ENCODE measurements at places on chromosomes 5 and 9.

DNA sequence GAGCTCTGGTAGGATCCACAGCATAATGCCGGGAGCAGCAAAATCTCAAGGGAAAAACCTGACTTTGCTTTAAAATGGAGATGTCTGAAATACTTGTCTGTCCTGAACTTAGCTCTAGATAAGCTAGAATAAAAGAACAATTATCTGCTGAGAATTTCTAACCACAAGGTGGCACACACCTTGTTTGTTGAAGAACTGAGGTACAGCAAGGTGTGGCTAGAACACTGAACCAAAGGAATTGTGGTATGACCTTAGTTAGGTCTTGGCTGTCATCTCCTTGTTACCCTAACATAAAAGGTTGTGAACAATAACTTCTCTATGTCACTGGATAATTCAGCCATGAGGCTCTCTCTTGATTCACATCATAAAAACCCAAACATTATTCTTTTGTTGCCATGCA lies 72.3 kb upstream of the ANXA1 start:
- no peak for DNase-seq

GRCh38 chr5:146816775-146817387 lies 61.7 kb downstream of the PPP2R2B start:
- no peak for DNase-seq

DNA sequence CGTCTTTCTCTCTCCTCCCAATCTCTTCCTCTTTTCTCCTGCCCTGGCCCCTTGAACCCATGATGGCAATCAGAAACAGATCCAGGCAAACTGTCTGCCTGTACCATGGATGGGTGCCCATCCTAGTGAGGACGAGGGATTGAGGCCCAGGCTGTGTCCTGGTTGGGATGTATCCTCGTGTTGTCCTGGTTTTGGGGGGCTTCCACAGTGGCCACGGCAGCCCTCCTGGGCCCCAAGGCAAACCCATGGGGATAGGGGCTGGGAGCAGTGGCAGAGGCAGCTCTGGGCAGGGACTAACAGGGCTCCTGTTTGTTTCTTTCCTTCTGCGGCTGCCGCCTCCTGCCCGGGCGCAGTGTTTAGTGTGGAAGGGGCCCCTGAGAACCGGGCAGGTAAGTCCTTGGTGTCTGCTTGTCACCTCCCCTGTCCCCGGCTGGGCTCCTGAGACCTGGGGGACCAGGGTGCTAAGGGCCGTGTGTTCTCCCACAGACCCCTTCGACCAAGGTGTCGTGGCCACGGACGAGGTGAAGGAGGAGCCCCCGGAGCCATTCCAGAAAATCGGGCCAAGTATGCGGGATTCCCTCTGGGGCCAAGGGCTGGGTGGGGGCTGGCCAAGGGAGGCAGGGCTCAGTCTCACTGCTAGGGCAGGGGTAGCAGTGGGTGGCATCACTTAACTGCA lies 70.0 kb downstream of the AMBP start:
- DNase-seq = no peak

GRCh38 chr9:98640394-98640793 lies 68.3 kb downstream of the GABBR2 start:
- DNase-seq = no peak

DNA sequence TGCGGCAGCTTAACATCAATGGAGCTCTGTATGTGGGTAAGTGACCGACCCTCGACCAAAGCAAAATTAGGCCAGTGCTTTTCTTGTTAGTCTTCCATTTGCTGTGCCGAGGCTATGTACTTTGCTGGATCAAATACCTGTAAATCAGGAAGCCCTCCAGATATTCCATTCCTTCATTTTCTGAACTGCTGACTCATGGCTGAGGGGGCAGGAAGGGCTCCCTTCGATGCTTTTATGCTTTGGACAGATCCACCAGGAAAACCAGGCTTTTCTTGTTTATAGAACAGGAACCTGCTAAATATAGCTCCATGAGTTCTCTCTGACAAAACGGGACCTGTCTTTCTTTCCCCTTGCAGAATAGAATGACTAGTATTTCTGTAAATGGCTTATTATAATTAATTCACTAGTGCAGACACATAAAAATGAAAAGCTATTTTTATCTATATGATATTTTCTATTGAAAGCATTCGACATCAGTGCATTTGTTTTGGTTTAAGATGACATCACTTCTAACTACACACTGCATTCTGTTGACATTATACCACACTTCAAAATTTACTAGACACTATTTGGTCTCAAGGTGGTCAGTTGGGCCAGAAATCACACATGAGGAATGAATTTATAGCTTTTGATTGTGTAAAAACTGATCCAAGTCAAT lies 93.3 kb downstream of the LIFR start:
- no peak for DNase-seq

DNA sequence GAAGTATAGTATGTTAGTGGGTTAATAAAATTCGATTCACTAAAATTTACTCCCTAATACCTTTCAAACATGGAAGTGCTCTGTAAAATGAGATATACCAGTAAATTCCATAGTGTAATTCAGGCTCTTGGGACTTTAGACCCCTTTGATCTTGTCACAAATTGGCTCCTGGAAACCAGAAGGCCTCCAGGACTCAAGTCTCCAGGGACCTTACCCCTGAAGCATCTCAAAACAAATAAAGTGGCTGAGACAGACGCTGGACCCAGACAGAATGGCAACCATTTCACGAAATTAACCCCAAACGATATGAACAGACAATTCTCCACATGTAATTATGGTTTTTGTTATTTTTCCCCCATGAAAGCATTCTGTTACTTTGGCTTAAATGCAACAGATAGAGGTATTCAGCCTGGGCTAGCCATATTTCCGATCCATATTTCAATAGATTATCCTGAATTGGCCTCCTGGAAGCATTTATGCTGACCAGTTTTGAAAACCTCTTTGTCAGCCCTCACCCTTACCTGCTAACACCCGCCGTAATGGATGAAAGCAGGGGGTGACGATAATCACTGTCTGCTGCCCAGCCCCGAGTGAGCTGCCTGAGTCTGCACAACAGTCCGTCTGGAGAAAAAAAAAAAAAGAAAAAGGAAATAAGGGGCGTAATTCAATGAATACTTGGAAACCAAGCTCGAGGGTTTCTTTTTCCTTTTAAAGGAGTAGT lies 34.1 kb upstream of the EFNA5 start:
- DNase-seq = no peak

DNA sequence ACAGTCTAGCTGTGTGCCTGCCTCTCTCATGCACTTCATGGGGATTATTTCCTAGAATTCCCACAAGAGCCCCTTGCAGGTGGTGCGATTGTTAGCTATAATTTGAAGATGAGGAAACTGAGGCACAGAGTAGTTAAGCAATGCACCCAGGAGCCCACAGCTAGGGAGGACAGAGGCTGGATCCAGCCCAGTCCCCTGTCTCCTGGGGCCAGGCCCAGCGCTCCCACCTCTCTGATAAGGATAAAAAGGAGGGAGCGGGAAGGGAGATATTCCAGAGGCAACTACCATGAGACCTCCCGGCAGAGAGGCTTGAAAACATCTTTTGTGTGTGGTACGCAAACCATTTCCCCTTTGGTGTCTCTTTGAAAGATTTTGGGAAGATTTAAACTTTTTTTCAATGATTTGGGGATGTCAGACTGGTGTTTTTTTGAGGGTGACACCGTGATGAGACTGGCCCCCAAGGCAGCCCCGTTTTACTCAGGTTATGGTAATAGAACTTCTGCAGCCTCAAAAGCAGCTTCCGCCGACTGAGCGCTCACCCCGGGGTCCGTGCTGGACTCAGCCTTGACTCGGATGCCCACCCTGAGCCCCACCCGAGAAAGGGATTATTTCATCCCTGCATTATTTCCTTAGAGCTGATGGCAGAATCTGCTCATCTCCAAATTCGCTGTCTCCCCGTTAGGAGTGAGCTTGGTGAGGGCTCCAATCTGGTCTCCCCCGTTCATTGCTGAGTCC lies 144.7 kb upstream of the IER5L start:
- DNase-seq = no peak

DNA sequence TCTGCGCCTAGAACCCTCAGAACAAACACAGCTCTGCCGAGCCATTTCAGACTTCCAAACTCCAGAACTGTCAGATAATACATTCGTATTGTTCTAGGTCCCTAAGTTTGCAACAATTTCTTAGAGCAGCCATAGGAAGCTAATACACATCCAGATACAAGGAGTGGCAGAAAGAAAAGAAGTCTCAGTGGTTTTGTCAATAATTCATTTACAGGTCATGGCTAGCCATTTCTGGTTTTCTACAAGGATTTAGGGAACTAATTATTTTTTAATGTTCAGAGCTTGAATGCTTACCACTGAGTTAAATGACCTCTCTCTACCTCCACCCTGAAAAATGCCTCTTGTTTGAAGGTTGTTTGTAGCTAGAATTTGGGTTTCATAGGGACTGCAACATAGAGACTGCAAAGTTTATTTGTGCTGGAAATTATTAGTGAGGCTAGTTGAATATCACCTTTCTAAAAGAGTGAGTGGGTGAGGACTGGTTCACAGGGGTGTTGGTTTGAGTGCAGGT lies 15.5 kb upstream of the ERMP1 start:
- no peak for DNase-seq

DNA sequence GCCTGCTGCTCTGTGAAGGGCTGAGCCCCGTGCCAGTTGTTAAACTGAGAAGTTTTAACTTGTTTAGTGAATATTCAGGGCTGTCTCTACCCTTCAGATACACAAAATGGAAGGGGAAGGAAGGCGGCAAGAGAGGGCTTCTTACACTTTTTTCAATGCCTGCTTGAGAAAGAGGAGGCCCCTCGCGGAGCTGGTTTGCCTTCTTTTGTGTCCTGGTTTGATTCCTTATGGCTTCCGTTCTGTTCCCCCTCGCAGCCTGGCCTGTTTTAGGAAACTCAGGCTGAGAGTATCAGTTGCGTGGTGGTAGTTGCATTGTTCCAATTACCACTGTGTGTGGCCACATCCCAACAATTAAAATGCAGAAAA lies 1.0 kb downstream of the FAM53C start:
- no peak for DNase-seq

DNA sequence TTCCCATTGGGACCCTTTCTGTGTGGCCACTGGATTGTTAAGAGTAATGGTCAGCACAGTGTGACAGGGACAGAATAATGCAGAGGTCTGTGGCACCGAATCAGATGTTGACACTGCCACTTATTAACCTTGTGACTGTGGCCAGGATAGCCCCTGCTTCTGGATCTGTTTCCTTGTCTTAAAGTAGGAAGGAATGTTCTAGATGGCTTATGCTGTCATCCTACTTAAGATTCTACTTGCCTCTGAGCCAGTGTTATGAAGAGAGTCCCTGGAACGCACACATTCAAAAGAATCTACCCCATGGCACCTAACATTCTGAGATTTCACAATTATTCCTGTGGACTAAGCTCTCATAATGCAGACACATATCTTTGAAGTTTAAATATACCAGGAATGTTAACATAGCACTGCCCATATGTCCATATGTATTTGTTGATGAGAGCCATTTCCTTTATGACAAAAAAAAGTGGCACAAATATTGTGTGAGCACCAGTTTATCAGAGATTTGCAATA lies 612.7 kb downstream of the TLR4 start:
- DNase-seq = no peak

GRCh38 chr5:140588311-140589070 lies 23.9 kb downstream of the SLC35A4 start:
- DNase-seq = no peak

GRCh38 chr9:127395497-127396252 lies 1.3 kb upstream of the SLC2A8 start:
- DNase-seq = no peak

DNA sequence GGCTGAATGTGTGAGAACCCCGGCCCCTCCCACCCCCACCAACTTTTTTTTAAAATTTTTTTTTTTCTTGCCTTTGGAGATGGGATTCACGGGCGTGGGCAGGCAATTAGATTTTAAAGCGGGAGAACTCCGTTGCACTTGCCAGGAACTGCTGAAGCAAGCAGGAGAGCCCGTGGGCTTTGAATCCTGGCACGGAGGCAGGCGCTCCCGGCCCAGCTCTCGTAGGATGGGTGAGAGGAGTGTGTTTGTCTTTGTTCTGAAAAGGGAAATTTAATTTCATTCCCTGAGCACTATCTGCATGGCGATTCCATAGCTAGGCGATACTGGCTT lies 54.3 kb upstream of the BOD1 start:
- DNase-seq = peak; percentile 8

DNA sequence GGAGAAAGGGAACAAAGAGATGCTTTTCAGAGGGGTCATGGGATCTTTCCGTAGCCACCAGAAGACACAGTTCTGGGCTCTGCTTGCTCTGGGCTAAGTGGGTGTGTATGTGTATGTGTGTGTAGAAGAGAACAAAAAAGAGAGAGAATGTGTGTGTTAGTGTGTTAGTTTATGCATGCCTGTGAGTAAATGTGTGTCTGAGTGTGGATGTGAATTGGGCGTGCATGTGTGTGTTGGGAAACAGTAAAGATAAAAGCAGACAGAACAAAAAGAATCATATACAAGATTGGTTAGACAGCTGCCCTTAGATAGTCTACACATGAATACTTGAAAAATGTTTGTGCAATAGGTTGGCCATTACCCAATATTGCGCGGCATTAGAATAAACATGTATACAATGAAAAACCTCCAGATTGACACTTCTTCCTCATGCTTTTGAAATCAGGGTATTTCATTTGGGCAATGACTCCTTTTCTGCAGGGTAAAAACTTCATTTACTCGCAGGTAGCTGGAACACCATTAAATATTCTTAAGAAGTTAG lies 36.5 kb upstream of the HSPA9 start:
- no peak for DNase-seq

DNA sequence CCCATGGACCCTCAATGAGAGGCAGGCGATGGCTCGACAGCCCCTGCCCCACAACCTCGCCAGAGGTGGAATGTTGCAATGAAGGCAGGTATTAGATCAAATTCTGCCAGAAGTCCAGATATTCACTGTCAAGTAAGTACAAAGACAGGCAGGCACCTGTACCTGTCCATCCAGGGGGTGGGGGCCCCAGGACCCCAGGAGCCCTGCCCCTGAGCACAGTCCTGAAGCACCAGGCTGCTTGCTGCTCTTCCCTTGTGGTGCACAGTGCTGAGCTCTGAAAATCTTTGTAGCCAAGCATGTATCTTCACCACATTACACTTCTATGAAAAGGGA lies 26.2 kb upstream of the HMCN2 start:
- no peak for DNase-seq

- DNase-seq = no peak
These were observed 8.7 kb upstream of the PRSS3 start for GRCh38 chr9:33786681-33787080.

GRCh38 chr5:59516161-59516560 lies 377.4 kb downstream of the PDE4D start:
- no peak for DNase-seq

- DNase-seq = no peak
These were observed 15.3 kb upstream of the CD180 start for GRCh38 chr5:67211926-67212325.

- no peak for DNase-seq
These were observed 175.3 kb downstream of the ARL15 start for GRCh38 chr5:54135042-54135441.

DNA sequence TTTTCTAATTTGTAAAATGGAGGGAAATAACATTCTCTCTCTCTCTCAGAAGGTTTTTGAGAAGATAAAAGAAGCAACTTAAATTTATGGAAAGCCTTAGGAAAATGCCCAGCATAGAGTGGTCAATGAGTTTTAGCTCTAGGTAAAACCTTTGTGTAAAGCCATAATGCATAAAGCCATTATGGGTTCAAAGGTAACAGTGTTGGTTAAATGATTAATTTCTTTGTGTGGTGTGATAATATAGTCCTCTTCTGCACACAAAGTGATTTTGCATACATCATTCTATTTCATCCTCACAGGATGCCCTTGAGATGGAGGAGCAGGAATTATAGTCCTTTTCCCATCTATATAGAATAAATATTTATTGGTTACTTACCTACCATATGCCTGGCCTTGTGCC lies 602.9 kb downstream of the CSNK1G3 start:
- DNase-seq = no peak
